ENCODE measurements at places on chromosomes 12 and 14.

GRCh38 chr12:116955382-116956021, 44.8 kb downstream of the FBXW8 start:
- DNase-seq: no peak

- DNase-seq: no peak
Measured at GRCh38 chr14:77660754-77661153, 44.3 kb upstream of the SPTLC2 start.

- DNase-seq: no peak
Measured at GRCh38 chr12:2335513-2335912, 282.7 kb downstream of the CACNA1C start.

- DNase-seq: no peak
Measured at GRCh38 chr14:92392711-92393110, 69.7 kb downstream of the SLC24A4 start.

GRCh38 chr12:110279566-110280375, 1.3 kb upstream of the ATP2A2 start:
- DNase-seq: no peak
